Hematopoietic multipotent progenitor cell treated with erythropoietin and hydrocortisone succinate and interleukin-3 and kit ligand, for 4 days (in vitro differentiated cells): ENCODE measurements at places on chromosomes 1 and 21.
A peak's percentile ranks its signal among the peaks of the same experiment; 100 is the strongest.

- no peak for DNase-seq
Measured at GRCh38 chr1:214895011-214895600, 187.4 kb upstream of the KCNK2 start.

DNA sequence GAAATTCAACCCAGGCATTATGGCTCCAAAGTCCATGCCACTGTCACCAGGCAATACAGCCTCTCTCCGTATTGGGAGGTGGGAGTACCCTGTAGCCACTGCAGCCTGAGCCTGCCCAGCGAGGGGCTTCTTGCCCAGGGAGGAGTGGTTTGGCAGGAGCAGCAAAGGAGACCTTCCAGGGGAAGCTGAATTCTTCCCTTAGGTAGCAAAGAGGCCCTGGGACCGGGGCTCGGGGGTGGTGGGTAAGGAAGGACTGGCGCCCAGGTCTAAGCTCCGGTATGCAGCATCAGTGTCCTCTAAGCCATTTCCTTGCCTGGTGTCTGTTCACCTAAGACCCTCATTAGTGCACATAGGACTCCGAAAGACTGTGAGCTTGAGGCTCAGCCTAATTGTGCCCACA, 17.0 kb downstream of the TNNT2 start:
- no peak for DNase-seq

- DNase-seq: peak; percentile 38
Measured at GRCh38 chr1:228378873-228379460, 27.7 kb downstream of the TRIM11 start.

DNA sequence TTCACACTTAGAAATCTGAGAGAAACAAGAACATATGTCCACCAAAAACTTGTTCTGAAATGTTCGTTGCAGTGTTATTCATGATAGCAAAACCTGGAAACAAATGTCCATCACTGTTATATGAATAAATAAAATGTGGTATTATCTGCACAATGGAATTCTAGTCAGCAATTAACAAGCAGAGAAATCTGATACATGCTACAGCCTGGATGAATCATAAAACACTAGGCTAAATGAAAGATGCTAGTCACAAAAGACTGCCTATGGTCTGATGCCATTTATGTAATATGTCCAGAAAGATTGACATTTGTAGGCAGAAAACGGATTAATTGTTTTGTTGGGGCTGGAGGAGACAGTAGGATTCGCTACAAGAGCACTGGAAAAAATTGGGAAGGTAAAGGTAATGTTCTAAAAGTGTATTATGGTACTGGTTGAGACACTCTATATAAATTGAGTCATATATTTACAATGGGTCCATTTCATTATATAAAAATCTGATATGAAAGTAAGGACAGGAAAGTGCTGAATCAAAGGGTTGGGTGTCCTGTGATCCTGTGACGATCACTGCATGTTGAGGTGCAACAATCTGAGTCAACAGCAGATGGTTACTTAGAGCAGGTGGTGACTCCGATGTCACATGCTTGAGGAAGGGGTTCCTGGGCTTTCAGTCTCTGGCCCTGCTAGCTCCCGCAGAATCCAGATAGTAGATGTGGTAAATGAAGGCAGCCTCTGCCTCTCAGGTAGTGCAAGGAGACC, 102.1 kb upstream of the NBPF4 start:
- no peak for DNase-seq

DNA sequence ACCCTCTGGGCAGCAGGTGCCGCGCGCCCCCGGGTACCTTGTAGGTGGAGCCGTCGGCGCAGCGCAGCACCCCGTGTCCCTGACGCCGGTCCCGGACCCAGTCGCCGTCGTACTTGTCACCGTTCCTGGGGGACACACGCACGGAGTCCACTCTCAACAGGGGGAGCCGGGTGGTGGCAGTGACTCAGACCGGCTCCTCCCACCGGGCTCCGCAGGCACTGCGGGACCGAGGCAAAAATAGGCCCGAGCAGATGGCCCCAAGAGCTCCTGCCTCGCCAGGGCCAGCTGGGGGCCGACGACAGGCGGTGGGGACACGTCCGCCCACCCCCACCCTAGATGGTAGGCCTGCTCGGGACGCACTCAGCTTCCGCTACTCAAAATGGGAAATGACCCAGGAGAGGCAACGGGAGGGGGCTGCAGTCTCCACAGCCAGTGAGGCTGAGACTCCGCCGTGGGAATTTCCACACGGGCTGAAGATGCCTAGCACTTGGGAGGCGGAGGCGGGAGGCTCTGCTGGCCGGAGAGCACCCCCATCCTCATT, 6.3 kb downstream of the MORN1 start:
- DNase-seq: no peak

- peak; percentile 85 for DNase-seq
Measured at GRCh38 chr1:54287176-54287650, 87.2 kb downstream of the MRPL37 start.

DNA sequence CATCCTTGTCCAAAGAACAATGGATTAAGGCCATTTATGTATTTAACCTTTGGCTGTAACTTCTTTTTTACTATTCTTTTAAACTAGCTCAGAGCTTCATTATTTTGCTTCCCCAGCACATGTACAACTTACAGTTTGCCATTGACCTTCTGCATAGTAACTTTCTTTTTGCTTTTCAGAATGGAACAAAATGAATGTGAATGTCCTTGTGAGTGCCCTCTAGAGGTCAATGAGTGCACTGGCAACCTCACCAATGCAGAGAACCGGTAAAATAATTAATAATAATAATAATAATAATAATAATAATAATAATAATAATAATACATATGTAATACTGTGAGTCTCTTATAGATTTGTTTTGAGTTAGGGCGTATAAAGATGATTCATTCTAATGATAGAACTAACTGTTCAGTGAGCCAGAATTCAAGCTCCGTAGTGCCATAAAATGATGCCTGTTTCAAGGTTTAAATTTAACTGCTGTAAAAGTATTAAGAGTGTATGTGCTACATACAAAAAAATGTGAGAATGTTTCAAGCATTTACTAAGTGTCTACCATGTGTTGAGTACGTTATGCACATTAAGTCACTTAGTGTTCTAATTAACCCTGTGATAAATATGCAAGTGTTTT, 69.0 kb upstream of the RAVER2 start:
- peak; percentile 52 for DNase-seq
